ENCODE measurements at places on chromosomes 3 and 15.
A peak's percentile ranks its signal among the peaks of the same experiment; 100 is the strongest.

DNA sequence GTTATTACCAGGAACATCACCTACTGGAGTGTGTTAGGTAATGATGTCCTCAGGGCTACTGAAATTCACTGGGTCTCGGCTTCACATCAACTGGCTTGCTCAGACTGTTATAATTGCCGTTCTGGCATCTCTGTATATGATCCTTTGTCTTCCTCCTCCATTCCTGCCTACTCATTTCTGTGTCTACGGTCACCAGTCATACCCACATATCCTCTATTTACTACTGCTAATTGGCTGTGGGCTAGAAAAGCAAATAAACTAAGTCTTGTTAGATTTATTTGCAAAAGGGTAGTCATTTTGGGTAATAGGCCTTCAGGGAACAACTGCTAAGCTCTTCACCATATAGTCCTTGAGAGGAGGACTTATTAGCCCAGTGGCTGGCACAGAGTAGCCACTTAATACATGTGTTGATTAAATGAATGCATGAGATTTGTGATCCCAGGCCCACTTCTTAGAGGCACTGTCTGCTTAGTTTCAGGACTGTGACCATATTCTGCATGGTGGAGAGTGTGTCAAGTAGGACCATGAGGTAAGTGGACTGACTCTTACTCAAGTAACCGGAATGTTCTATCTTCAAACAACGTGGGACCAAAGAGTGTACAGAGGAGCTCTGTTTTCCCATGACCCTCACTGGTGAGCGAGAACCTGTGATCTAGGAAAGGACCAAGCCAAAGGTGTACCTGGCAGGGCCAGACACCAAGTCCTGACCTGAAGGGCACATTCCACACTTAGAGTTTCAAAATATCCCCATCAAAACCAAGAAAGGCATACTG lies 13.2 kb downstream of the ZDHHC3 start:
- peak; percentile 12 for DNase-seq

DNA sequence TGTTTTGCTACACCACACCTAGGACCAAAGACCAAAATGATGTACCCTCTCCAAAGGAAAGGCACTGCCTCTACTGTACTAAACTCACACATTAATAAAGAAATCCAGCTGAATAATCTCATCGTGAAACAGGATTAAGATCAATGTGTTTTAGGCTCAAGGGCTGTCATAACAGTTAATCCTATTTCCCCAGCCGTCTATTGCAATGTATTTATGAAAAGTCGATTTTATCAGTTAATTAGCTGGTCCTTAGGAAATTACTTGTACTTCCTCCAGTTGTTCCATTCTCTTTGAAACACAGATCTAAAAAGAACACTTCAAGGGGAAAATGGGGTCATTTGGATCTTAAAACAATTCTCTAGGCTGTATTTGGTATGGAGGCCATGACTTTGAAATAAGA lies 8.5 kb downstream of the ETV5 start:
- no peak for DNase-seq

DNA sequence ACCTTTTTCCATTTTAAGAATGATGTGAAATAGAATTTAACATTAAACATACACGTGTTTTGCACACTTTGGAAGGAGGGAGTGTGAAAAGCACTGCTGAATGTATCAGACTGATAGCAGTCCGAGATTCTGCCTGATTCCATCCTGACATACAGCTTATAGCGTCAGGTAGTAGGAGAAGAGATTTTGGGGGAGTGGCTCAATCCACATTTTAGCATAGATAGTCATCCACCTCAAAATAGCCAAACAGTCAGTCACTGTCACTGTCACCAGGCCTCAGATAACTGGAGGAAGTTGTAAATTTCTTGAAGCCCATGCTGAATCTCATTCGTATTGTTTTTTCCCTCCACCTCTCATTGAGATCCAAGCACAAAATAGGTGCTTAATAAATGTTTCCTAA lies 35.4 kb upstream of the ARHGEF26 start:
- DNase-seq, result no peak

DNA sequence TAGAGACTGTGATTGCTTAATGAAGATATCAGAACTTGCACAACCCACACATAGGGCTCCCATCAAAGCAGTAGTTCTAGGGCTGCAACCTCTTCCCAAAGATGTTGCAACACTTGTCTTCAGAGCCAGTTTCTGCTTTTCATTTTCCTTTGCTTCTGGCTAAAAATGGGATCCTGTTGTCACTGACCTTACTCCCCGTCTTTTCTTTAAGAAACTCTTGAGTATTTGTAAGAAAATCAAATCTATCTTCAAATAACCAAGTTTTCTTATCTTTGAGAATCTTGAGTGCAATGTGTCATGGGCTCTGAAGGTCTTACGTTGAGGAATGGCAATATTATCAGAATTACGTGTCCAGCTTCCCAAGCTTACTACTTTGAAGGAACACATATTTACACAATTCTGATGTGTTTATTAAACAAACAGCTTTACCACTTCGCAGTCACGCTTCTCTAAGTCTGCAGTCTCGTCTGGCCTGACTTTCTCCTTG lies 24.1 kb downstream of the CACNA1D start:
- no peak for DNase-seq

- DNase-seq, result no peak
Measured at GRCh38 chr3:2420919-2421318, 322.3 kb downstream of the CNTN4 start.

GRCh38 chr3:43581343-43581742 lies 40.5 kb downstream of the ANO10 start:
- no peak for DNase-seq

- DNase-seq, result no peak
Measured at GRCh38 chr15:101399431-101399830, 90.1 kb downstream of the PCSK6 start.

Data from NCI-H1436 (cell line).